ENCODE measurements at places on chromosomes 1 and 21.

DNA sequence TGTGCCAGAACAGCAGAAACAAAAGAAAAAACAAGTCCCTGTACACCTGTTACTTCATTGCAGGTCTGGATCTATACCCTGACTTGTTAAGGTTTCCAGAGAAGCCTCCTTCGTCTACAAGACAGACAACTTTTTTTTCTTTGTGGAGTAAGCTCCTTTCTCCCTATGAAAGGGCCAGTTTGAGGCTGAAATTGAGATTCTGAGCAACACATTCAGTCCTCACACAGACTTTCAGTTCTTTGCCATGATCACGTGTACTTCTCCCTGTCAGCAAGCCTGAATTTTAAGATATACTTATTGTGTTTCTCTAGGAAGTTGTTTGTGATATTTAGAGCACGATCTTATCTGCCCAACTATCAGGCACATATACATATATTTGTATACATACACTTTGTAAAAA lies 374.0 kb downstream of the NTNG1 start:
- DNase-seq = no peak

- no peak for DNase-seq
These were observed 108.2 kb downstream of the LTN1 start for GRCh38 chr21:28884481-28884880.

GRCh38 chr1:14835725-14836124 lies 237.2 kb downstream of the KAZN start:
- no peak for DNase-seq

GRCh38 chr1:29183287-29183686 lies 1.6 kb upstream of the SRSF4 start:
- no peak for DNase-seq

GRCh38 chr1:203306089-203306964 lies 1.0 kb downstream of the BTG2 start:
- no peak for DNase-seq

Measured in stimulated activated CD8-positive, alpha-beta memory T cell treated with anti-CD3 and anti-CD28 coated beads, Interleukin-12 subunit alpha, Interleukin-12 subunit beta, amount 100 ng/mL, for 1 hour (primary cell).